ENCODE measurements at places on chromosomes 4 and X.

GRCh38 chrX:84188320-84188834 is 378 bp upstream of the RPS6KA6 start:
- peak; percentile 13 for DNase-seq

DNA sequence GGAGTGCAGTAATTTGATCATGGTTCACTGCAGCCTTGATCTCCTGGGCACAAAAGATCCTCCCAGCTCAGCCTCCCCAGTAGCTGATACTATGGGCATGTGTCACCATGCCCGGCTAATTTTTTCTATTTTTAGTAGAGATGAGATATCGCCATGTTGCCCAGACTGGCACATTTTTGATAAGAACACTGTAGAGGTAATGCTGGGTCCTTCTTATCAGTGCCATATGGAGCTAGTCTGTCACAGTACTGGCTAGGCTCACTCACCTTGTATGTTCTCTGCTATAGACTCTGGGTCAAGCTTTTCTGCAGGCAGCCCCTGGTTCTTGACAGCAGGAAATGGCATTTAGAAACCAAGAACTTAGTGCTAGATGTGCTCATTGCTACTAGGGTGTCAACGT is 53.9 kb downstream of the BCOR start:
- DNase-seq, result no peak

DNA sequence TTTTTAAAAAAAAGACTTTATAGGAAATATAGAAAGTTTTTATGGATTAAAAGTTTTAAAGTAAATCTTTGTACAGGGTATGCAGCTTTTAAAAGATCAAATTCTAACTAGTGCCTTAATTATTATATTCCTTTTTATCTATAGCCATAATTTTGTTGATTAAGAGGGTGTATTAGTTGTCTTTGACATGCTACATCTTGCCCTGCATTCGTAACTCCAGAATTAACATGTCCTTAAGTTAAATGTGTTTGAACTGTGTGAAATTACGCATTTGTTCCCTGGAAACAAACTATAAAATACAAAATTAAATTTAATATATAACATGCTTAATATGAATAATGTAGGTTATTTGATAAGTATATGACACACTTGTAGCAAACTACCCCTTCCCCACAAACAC is 66.3 kb downstream of the PTPN13 start:
- no peak for DNase-seq

DNA sequence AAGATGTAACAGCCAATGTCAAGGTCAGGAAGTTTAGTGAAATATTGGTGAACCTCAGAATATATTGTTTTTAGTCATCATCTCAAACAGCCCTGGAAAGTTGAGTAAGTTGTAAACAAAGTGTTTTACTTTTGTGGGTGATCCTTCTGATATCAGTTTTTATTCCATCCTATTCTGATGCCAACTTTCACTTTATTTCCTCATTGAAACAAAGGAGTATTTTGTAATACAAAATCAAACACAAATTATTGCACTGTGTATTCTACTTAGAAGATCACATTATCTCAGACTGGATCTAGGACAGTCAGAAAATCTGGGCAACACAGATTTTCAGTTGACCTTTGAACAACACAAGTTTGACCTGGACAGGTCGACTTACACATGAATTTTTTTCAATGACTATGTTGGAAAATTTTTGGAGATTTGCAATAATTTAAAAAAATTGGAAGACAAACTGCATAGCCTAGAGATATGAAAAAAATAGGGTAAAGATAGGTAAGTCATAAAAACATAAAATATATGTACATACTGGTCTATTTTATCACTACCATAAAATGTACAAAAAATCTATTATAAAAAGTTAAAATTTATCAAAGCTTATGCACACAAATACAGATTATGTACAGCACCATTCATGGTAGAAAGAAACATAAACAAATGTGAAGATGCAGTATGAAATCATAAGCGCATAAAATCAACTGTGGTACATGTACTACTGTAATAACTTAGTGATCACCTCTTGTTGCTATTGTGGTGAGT is 709.1 kb upstream of the FAM241A start:
- DNase-seq, result no peak

GRCh38 chr4:137393044-137393443 is 139.2 kb downstream of the PCDH18 start:
- DNase-seq, result no peak

GRCh38 chr4:156472624-156473023 is 499.0 kb downstream of the PDGFC start:
- no peak for DNase-seq
